WTC11 (cell line): ENCODE measurements at places on chromosomes 16 and 17. TPM values are rescaled to one million over a fixed set of nuclear protein-coding genes. Genes with fewer than 3 reads are reported as not detected.

Gene AIPL1
- total RNA-seq, result 0.32 to 0.71 TPM (median 0.46 TPM) in 3 replicates

DNA sequence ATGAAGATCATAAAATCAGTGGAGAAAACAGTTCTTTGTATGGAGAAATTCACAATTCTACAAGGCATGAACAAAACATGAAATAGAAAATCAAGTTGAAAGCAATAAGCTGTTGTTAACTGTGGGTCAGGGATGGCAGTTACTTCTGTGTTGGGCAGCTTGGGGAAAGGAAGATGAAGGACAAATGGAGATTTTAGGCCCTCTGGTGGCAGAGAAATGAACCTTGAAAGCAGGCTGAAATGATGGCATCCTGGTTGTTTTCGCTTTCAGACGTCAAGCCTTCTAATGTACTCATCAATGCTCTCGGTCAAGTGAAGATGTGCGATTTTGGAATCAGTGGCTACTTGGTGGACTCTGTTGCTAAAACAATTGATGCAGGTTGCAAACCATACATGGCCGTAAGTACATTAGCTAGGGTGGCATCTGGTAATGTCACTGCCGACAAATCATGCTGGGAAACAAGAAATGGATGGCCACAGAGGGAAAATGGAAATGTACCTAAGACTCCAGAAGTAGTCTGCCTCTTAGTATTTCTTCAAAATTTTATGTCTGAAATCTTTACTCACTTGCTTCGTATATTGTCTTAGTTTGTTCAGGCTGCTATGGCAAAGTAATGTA is 108.9 kb downstream of the MAP2K6 start:
- no peak for DNase-seq
- no peak overlapping the region for H3K4me3 ChIP-seq
- H3K36me3 ChIP-seq, result peaks cover 80% of the 10 kb centered on the region

Gene SMTNL2
- total RNA-seq, result 2.7 to 3.8 TPM (median 3.8 TPM) in 3 replicates

- H3K4me1 ChIP-seq, result peaks cover 16% of the 10 kb centered on the region
- no peaks in the 10 kb centered on the region for H3K27me3 ChIP-seq
- H3K27ac ChIP-seq, result no peak overlapping the region
- DNase-seq, result no peak
- H3K36me3 ChIP-seq, result no peaks in the 10 kb centered on the region
- H3K4me3 ChIP-seq, result no peak overlapping the region
Measured at GRCh38 chr17:20066253-20066652, 57.1 kb downstream of the SPECC1 start.
